ENCODE measurements at places on chromosomes 6 and 20.

DNA sequence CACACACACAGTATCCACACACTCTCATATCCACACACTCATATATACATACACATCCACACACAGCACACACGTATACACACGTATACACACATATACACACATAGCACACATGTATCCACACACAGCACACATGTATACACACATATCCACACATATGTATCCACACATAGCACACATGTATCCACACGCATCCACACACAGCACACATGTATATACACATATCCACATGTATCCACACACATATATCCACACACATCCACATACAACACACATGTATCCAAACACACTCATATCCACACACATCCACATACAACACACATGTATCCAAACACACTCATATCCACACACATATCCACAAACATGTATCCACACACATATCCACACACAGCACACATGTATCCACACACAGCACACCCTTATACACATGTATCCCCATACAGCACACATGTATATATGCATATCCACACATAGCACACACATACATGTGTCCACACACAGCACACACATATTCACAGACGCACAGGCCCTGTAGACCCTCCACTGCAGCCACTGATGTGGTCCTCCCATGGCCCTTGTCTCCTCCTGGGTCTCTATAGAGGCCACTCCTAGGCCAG, 172.1 kb downstream of the CDH4 start:
- no peak for DNase-seq

- peak; percentile 82 for DNase-seq
Measured at GRCh38 chr6:16544006-16544405, 217.3 kb downstream of the ATXN1 start.

DNA sequence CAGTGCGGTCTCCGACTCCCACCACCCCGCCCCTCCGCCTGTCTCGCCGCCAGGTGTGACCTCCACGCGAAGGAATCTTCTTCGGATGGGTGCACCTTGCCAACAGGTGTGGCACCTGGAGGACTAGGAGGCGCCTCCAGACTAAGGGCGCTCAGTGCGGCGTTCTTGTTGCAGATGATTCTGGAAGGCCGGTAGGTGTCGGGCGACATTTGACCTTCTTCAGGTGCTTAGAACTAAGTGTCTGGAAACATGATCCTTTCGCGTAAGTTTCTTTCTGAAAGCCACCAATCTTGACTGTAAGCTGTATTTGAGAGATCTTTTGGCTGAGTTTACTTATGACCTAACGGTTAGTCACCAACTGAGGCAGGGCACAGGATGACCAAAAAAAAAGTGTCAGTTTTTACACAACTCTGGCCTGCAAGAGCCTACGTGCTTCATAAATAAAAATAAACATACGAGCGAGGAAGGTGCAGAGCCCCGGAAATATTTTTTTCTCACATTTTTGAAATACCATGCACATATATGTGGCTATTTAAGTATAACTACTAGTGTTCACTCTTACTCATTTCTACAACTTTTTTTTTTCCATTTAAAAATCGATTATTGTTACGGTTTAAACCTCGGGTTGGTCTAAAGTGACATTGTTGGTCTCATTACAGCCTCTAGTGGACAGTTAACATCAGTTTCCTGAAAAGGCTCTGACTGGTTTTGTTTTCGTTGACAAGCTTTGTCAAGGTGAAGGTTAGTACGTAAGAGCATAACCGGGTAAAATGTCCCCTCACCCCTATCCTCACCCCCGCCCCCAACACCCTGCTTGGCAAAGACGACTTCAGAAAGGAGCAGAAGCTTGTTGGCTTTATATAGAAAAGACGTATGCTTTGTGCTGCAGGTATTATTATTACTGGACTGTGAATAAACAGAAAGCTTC, 1.6 kb upstream of the ATXN1 start:
- no peak for DNase-seq

GRCh38 chr6:33860706-33861474, 57.1 kb upstream of the MLN start:
- no peak for DNase-seq

GRCh38 chr6:90097356-90097755, 199.3 kb downstream of the BACH2 start:
- no peak for DNase-seq

- no peak for DNase-seq
Measured at GRCh38 chr6:131519670-131520436, 53.2 kb upstream of the ARG1 start.

GRCh38 chr6:109896341-109896740, 81.8 kb upstream of the GPR6 start:
- no peak for DNase-seq
